ENCODE measurements at places on chromosomes 3 and 15.

DNA sequence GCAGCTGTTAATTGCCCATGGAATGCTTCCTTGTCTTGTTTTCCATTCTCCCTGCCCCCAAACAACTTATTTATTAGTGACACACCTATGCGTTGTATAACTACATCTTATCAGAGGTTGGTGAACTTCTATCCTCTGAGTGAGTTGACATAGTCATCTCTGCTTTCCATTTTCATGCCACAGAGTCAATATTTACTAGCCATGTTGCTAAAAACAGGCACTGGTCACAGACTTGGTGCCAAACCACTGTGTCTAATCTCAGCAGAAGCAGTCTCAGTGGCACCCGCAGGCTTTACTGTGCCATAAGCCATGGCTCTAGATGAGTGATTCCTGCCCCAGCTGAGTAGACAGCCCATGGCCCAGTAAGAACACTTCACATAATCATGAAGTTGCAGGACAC lies 26.5 kb downstream of the DAPK2 start:
- ATAC-seq: no peak

GRCh38 chr3:186760141-186760833 lies 23.1 kb upstream of the EIF4A2 start:
- no peak for ATAC-seq

- no peak for ATAC-seq
Observed at GRCh38 chr3:38647217-38647970, 2.1 kb downstream of the SCN5A start.

- no peak for ATAC-seq
Observed at GRCh38 chr3:186940967-186941366, 10.6 kb downstream of the ST6GAL1 start.

DNA sequence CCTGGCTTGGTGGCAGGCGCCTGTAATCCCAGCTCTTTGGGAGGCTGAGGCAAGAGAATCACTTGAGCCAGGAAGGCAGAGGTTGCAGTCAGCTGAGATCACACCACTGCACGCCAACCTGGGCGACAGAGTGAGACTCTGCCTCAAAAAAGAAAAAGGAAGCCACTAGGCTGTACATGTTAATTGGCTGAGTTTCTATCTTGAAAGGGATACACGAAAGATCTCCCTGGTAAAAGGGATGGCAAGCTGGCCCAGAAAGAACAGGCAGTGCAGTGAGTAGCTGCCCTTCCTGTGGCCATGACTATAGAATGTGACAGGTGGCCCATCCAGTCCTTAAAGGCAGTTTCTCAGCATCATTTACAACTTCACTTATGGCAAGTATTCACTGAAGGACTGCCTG lies 12.3 kb downstream of the LRIG1 start:
- ATAC-seq: no peak

DNA sequence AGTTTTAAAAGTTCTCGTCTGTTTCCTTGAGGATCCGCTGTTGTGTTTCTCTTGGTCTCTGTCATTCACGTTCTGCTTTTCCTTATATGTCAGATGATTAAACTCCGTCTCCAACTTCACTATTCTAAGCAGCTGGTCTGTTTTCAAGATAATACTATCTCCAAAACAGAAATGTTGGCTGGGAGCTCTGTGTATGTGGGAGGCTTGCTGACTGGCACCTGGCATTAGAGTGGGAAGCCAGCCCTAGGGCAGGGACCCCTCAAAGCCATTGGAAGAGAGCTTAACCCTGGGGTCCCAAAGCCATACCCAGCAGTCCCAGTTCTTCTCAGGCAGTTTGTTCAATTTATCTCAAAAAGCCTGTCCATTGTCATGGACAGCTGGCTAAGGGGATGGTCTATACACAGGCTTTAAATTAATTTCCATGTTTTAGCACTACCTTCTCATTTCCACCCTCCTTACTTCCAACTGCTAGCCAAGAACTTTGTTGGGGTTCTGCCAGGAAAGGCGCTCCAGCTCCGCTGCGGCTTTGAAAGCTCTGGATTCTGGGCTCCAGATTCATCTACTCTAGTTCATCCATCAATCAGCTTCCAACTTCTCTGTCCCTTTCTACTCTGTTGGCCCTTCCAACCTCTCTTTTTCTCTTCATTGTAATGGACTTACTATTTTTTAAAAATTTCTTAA lies 9.2 kb downstream of the BTBD1 start:
- ATAC-seq: no peak

DNA sequence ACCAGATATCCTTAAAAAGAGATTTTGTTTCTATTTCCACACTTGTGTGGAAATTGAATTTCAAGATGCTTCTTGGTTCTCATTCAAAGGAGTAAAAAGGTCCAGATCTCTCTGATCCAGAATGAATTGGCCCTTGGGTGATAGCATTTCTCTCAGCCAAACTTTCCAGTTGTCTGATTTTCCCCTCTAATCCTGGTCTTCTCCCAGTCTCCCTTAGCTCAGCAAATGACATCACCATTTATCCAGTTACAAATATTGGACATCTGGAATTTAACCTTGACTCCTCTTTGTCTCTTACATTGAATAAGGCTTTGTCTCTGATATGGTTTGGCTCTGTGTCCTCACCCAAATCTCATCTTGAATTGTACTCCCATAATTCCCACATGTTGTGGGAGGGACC lies 10.2 kb upstream of the FGF7 start:
- no peak for ATAC-seq

DNA sequence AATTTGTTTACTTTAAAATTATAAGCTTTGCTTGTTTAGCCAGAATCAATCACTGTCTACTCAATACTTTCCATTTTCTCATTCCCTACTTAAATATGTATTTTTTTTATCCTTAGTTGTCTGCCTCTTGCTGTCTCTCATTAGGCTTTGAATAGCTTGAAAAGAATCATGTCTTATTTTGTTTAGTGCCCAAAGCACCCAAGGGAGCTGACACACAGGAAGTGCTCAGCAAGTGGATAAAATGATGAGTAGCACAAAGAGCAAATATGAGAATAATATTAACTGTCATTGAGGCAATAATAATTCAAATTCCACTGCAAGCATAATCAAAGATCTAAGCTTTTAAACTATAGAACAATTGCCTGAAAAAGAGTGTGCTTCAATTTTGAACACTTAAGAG lies 19.0 kb upstream of the IL1RAP start:
- ATAC-seq: no peak

GRCh38 chr15:43948691-43949325 lies 122.0 kb downstream of the WDR76 start:
- ATAC-seq: peak; percentile 67

- no peak for ATAC-seq
Observed at GRCh38 chr3:115071601-115072000, 75.5 kb downstream of the ZBTB20 start.

- ATAC-seq: no peak
Observed at GRCh38 chr15:64902863-64903262, 8.8 kb upstream of the ANKDD1A start.

- ATAC-seq: no peak
Observed at GRCh38 chr3:83434880-83435587, 1523.8 kb upstream of the CADM2 start.

DNA sequence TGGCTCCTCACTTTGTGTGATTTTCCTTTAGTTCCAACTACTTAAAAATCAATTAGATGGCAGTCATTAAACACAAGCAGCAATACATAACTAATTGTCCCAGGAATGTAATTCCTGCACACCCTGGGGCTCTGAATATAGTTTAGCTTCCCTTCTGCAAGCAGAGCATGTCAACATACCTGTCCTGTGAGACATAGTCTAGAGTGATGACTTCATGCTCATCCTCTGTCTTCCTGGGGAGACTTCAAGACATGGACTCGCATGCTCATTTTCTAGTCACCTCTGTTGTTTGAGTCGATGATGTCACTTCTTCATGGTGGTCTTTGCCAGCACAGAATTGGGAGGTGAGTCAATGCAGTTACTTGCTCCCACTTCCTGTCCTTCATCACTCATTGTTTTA lies 15.7 kb downstream of the C3orf52 start:
- no peak for ATAC-seq

DNA sequence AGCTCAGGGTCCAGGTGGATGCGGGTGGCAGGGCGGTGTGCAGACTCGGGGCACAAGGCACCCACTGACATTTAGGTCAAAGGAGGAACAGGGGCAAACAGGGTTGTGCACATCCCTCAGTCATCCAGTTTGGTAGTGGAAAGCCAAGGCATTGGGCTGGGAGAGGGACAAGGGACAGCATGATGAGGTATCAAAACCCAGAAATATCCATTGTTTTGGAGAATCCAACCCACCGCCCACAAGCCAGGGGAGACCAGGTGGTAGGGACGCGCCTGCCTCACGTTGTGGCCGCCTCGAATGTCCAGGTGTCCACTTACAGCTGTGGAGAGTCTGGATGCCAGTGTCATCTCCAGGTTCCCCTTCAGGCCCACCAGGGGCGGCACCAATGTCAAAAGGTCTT lies 33.3 kb downstream of the SLC41A3 start:
- no peak for ATAC-seq

DNA sequence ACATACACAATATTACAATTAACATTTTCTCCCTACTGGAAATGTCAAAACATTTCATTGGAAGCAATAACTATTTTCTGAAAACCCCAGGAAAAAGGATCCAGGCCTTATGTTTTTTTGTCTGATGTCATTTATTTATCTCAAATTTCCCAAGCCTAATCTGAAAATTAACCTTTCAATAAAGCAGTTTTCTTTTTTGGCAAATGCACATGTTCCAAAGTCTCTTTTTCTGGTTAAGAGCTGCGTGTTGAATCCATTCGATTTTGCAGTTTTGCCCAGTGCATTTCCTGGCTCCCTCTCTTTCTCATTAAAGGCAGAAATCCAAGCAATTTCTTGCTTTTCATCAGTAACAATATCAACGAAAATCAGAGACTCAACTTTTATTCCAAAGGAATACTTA lies 222.3 kb downstream of the NR1D2 start:
- no peak for ATAC-seq

- no peak for ATAC-seq
Observed at GRCh38 chr15:101514318-101514717, 24.8 kb upstream of the PCSK6 start.
